Right ventricle myocardium superior (tissue), 1 donor: ENCODE measurements at places on chromosomes 1 and 21. TPM values are rescaled to one million over a fixed set of nuclear protein-coding genes. Genes with fewer than 3 reads are reported as not detected.
A peak's percentile ranks its signal among the peaks of the same experiment; 100 is the strongest.

- DNase-seq, result no peak
Measured at GRCh38 chr1:182795563-182796228, 6.1 kb downstream of the NPL start.

DNA sequence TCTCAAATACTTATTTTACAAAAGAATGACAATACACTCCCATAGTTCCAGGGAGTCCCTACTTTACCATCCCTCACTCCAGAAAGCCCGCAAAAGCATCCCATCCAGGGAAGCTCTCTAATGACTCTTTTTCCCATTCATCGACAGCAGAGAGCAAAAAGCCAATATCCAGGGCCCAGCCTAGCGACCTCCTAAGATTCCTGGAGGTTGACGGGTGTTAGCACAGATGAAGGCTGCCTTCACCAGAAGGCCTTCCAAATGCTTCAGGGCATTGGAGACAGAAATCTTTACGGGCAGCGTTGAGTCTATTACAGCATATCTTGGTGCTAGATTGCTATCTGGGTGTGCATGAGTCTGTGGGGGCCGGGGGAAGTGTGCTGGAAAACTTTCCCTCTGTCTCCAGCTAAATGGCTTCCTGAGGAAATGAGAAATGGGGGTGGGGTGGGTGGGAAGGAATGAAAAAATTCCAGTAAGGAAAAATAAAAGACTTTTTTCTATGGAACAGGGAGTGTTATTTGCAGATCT is 136.6 kb downstream of the PROX1 start:
- DNase-seq, result no peak

DNA sequence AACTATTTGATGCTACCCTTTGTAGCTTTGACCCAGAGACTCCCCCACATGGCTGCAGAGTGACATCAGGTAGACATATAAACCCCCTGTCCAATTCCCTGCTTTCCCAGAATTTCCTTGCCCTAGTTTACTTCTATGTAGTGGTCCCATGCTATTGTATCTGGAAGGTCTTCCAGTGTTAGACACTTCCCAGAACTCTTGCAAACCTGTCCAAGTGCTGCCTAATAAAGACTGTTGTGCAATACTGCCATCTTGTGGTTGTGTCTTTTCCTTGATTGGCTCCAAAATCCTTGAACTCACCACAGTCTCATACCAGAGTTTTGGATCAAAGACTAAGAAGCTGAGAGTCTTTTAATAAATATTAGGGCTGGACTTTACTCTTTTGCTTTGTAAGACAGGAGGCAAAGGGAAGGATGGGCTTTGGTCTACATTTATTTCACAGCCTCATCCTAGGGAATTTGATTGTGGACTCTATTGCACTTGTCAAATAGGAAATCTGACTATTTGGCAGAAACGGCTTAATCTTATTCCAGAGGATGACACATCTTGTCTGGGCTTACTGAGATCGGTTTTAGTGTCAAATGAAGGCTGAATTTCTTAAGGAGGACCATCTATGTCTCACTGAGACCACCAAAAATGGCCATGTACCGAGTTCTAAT is 169.9 kb downstream of the LRRC7 start:
- no peak for DNase-seq

DNA sequence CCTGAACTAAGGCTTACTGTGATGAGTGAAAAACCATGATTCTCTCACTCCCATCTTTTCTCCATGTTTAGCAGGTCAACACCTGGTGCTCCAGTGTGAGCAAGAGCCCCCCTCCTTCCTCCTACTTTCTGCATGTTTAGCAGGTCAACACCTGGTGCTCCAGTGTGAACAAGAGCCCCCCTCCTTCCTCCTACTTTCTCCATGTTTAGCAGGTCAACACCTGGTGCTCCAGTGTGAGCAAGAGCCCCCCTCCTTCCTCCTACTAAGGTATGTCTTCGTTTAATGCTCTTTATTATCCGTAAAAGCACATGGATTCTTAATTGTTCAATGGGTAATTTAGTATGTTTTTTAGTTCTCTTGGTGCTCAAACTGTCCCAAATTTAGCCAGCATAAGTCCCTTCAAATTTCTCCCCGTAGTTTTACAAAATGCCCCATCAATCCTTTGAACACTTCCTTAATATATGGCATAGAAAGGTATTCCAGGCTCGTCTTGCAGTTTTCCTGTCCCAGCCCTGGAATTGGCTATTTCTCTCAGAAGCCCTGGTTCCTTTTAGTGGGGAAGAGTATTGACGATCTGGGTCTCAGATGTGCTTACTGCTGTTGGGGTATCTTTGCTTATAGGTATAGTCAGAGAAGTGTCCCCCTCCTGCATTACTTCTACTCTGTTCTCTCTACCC is 760.8 kb upstream of the TPTE start:
- DNase-seq, result no peak

DNA sequence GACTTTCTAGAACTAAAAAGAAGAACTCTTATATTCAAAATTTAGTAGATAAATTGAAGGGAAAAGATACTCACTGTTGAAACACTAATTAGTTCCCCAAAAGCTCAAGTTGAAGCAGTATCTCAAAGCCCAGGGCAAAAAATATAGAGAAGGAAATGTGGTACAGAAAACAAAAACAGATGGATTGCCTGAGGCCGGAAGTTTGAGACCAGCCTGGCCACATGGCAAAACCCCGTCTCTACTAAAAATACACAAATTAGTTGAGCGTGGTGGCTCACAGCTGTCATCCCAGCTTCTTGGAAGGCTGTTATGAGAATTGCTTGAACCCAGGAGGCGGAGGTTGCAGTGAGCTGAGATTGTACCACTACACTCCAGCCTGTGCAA is 36.0 kb downstream of the FAM177B start:
- DNase-seq, result no peak

GRCh38 chr1:63555480-63555879 is 32.2 kb downstream of the EFCAB7 start:
- no peak for DNase-seq

GRCh38 chr1:100626397-100626796 is 88.5 kb downstream of the GPR88 start:
- DNase-seq, result no peak

Gene APCS
- 0.32 TPM for total RNA-seq

- DNase-seq, result no peak
Measured at GRCh38 chr1:45421935-45422334, 69.0 kb downstream of the TESK2 start.

- no peak for DNase-seq
Measured at GRCh38 chr1:47534436-47534835, 96.6 kb downstream of the FOXD2 start.

Gene CA6
- total RNA-seq, result not detected

Gene SYDE2
- 21.4 TPM for total RNA-seq

Gene CCDC190
- 0.27 TPM for total RNA-seq

- DNase-seq, result peak; percentile 49
Measured at GRCh38 chr1:114108751-114109255, 44.9 kb downstream of the SYT6 start.

DNA sequence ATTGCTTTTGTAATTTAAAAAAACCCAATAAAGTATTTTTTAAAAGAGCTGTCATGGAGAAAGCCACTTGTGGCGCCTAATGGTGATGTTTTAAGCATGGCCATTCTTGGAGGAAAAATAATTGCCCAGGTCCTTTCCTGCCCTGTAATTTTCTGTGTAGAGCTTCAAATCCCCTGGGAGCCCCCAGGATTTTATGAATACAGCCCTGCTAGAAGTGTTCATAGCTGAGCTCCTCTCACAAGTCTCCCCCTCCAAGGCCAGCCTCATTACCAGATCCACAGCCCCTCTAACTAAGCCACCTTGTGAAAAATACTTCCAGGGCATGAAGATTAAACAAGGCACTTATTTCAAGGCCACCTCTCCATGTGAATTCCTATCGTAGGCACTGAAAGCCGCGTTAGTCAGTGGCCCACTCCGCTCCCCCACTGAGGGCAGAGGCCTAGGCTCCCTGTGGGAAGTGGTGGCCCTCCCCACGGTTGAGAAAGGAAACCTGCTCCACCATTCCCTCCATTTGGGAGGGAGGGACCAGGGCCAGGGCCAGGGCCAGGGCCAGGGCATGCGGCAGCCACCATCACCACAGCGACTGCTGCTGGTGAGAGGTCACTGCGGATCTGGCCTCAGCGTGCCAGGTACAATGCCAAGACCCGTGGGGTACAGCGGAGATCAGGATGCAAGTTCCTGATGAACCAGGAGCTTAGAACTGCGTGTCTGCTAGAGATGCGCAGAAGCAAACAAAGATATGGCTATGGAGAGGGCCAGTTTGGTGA is 83.1 kb downstream of the KCNN3 start:
- DNase-seq, result peak; percentile 14

GRCh38 chr1:28170001-28170596 is 6.4 kb downstream of the PTAFR start:
- no peak for DNase-seq

Gene WARS2
- total RNA-seq, result 6.5 TPM

Gene MYOG
- not detected for total RNA-seq

GRCh38 chr21:29538115-29538514 is 239.4 kb downstream of the BACH1 start:
- no peak for DNase-seq

- no peak for DNase-seq
Measured at GRCh38 chr1:168303716-168304540, 23.3 kb downstream of the TBX19 start.

DNA sequence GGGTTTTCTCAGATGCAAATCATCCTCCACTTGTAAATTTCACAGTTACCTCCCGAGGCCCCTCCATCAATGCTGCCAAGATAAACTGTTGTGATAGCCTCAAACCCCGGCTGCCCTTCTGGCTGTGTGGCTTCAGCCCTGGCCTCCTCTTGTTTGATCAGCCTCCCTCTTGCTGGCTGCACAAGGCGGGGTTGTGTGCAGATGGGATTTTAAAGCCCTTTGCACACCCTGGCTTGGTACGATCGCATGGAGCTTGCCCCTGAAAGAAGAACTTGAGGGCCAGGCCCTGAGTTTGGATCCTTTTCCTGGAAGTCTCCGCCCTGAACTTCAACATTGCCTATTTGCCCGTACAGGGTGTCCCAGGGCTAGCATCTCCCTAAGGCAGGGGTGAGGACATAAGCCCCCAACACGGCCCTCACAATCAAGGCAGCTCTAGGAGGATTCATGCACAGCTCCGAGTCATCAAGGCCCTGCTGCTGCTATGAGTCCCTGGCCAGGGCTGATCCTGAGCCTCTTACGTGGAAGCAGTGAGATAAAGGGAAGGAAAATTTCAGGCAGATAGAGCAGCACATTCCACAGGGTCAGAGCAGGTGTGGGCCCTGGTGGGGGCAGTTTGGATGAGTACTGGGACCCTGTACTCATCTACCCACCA is 181.2 kb upstream of the VAMP3 start:
- no peak for DNase-seq

Gene CASP9
- total RNA-seq, result 13.6 TPM

DNA sequence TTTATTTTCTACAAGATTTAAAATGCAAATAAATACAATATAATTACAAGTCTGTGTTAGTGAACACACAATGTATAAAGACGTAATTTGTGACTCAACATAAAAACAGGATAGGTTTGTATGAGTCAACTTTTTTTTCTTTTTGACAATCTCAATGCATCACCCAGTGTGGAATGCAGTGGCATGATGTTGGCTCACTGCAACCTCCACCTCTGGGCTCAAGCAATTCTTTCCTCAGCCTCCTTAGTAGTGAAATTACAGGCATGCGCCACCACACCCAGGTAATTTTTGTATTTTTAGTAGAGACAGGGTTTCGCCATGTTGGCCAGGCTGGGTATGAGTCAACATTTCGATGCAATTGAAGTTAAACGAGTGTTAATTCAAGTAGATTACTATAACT is 5.9 kb upstream of the SPRR2E start:
- DNase-seq, result no peak

Gene TRNP1
- total RNA-seq, result 31.7 TPM

GRCh38 chr1:8033322-8033721 is 7.2 kb upstream of the ERRFI1 start:
- DNase-seq, result no peak

GRCh38 chr1:23664837-23665795 is 26.5 kb upstream of the RPL11 start:
- no peak for DNase-seq
